ENCODE measurements at places on chromosomes 6 and 20.
A peak's percentile ranks its signal among the peaks of the same experiment; 100 is the strongest.

GRCh38 chr20:54199721-54200176 lies 8.1 kb upstream of the PFDN4 start:
- DNase-seq = peak; percentile 55

- DNase-seq = no peak
Observed at GRCh38 chr6:105204768-105205167, 25.0 kb upstream of the POPDC3 start.

DNA sequence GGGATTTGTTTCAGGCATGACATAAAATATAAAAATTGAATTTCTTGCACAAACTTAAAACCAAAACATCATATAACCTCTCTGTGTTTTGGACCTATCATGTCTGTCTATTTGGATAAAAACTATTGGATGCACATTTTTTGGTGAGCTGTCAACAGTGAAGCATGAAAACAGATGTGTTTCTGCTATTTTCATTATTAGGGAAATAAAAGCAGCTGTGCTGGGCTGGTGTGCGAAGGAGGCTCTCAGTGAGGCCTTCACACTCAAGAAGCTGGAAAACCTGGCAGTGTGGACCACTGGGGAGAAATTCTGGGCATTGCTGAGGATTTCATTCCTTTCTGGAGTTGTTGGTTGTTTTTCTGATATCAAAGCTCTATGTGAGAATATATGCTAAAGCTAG lies 395.3 kb downstream of the GJA1 start:
- DNase-seq = no peak

DNA sequence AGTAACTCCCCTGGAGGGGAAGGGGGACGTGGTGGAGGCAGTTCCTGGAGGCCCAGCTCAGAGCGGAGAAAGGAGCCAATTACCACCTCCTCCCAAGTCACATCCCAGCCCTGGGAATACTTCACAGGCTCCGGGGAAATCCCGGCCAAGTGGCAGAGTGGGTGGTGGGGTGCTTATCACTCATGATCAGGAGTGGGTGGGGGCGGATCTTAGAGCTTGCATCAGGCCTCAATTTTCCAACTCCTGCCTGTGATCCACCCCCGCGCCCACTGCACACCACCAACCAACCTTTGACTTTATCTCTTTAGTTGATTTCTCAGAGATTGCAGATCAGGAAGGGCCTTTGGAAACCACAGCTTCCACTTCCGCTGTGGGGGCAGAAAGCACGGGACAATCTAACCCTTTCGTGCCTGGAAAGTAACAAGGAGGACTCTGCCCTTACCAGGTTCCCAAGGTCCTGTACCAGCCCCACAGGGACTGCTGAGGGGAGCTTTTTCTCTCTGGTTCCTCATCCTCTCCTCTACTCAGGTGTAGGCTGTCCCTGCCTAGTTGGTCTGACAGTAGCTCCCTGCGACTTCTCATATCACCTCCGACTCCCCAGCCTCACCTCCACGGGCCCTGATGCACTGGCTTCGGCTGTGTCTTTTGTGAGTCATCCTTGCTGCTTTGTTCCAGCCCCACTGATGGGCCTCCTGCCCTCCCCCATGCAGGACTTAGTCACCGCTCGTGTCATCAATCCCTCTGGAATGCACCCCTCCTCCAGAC lies 24.9 kb upstream of the IER3 start:
- DNase-seq = peak; percentile 84

DNA sequence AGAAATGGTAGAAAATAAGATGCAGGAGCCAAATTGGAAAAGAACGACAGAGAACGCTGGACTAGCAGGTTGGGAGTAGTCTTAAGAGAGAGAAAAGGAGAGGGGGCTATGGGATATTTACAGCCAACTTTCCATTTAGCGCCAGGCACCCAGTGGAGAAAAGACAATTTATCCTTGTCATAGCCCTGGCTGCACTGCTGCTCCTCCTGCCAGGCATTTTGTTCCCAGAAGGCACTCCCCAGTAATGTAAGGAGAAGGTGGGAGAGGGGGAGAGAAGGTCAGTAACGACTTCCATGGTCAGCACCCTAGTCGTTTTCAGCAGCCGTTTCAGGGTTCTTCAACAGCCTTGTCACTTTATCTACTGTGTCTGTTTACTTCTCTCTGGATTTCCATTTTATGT lies 159.0 kb downstream of the TRMT11 start:
- no peak for DNase-seq

GRCh38 chr6:26660000-26660361 lies 435 bp upstream of the ZNF322 start:
- DNase-seq = no peak

- DNase-seq = peak; percentile 57
Observed at GRCh38 chr6:159978291-159979135, 9.6 kb downstream of the IGF2R start.

DNA sequence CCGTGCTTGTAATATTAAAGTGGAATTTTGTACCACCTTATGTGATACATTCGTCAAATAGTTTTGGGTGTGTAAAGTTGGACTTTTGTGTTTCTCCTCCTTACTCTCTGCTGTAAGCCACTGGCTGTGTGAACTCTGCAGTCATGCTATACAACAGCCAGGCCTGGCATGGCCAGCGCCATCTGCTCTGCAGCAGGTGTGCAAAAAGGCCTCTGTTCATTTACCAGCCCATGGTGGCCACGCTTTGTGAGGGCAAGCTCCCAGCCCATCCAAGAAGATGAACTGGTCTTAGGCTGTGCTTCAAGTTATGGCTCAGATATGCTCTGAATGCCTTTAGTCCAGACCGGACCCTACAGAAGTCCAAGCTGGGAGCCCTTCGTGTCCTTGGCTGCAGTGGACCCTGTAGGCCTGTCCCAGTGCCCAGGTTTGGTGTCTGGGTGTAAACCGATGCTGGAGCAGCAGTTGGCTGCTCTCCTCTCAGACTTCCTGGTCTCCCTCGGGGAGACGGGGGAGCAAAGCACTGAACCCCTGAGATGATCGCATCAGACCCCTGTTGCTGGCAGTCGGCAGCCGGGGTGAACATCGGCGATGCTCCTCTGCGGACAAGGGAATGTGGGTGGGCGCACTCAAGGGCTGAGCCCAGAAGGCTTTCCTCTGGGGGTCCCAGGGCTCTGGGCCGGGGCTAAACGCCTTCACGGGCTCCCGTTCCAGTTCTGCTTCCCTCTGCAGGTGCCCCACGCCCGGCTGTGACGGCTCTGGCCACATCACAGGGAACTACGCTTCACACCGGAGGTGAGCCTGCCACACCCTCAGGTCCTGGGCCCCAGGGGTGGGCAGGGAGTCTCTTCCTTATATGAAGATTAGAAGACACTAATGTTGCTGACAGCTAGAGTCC lies 28.6 kb upstream of the PCMTD2 start:
- DNase-seq = peak; percentile 15

DNA sequence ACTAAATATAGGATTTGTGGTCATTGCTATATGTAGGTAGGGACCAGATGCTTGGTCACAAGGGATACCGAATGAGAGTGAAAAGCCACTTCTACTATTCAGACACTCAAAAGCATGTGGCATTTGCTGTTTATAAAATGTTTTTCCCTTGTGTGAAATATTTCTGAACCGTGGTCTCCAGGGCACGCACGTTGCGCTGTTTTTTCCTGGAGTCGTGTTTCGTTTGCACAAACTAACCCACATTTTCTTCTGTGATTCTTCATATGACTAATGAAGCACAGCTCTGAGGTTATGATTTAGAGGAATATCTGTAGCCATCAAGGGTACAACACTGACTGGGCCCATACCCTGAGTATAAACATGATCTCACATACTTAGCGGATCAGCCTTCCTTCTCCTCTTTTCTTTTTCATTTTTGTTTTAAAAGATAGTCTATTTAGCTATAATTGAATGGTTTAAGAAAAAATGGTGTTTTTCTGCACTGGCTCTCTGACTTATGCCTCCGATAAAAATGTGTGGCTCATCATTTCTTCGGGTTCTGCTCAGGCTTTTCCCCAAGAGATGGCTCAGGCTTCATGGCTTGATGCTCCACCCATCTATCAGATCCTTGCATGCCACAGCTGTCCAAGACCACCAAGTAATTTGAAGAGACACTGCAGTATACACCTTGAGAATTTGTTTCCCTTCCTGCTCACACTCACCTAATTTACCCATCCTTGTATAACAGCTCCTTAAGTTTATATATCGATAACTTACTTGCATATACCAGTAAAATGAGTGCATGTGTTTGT lies 59.9 kb upstream of the HBS1L start:
- no peak for DNase-seq

- no peak for DNase-seq
Observed at GRCh38 chr6:42220807-42221206, 3.1 kb upstream of the MRPS10 start.

DNA sequence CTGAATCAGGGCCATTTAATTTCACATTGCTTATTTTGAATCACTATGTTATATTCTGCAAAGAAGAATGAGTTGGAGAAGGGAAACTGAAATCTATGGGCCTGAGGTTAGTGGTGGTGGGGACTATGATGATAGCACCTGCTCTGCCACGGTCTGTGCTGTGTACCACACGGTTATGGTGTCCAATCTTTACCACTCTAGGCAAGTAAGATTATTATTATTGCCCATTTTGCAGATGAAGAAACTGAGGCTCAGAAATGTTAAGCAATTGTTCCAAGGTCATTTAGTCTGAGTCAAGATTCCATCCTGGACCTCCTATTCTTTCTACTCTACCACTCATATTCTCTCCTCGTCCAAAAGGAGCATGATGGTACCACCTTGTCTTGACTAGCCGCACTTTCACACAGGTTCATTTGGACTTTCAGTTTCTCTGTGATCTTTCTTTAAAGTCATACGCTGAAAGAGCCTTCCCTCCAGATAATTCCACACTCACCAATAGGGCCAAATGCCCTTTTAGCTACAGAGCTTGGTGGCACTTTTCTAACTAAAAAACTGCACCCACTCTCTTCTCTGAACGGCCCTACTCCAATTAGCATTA lies 56.2 kb downstream of the GFOD1 start:
- no peak for DNase-seq

DNA sequence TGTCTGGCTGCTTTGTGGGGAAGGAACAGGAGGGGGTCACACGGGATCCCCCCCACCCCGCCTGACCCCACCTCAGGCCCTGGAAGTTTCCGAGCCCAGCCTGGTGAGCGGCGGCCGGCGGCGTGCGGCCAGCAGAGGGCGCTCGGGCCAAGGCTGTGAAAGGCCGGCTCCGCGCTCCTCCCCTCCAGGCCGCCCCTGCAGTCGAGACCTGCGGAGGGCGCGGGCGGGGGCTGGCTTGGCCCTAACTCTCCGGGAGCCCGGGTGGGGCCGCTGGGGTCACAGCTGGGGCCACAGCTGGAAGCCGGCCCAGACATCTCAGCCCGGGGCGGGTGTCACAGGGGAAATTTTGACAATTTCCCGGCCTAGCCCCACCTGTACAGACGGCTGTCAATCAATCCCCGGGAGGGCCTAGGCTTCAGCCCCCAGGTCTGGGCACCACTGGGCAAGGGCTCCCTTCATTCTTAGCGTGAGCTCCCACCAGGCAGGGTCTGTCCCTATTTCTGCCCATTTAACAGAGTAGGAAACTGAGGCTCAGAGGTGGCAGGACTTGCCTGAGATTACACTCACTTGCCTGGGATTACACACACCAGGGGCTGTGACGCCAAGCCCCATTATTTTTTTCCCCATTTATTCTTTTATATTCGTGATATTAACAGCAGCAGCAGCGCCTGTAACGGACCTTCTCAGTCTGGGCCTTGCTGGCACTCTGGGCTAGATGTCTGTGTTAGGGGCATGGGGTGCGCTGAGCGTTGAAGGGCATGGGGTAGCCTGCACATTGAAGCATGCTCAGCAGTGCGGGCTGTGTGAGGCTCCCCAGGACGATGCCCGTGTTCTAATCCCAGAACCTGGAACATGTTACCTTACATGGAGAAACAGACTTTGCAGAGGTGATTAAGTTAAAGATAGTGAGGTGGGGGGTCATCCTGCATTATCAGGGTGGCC lies 23.0 kb downstream of the ZBP1 start:
- DNase-seq = peak; percentile 64

- no peak for DNase-seq
Observed at GRCh38 chr6:10559522-10560152, 38.5 kb downstream of the GCNT2 start.

- no peak for DNase-seq
Observed at GRCh38 chr6:56977192-56977591, 22.3 kb downstream of the BEND6 start.

GRCh38 chr6:4170297-4170696 lies 34.9 kb upstream of the ECI2 start:
- no peak for DNase-seq

- peak; percentile 54 for DNase-seq
Observed at GRCh38 chr6:36360241-36361054, 23.8 kb upstream of the BNIP5 start.

GRCh38 chr6:106976270-106976669 lies 1.7 kb upstream of the CD24 start:
- no peak for DNase-seq

DNA sequence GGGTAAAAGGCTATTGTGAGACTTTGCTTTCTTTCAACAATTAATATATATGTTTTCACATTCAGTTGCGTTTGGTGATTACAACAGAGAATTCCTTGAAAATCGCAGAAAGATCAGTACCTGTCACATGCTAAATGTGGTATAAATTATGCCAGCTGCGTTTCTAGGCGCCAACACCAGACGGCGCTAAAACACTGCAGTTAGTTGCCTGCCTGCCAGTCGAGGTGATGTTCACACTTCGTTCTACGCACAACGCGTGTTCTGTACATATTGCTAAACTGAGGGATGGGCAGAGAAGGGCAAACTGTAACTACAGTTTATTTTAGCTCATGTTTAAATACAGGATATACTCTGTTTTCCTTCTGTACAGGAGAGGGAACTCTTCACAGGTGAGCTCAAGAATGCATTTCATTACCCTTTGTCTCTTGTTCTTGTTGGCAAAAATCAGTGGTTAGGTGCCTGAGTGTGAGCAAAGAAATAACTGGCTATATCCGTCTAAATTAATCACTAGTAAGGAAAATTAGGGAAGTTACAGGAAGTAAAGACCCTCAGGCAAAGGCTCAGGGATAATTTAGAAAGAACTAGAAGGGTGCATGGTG lies 100.1 kb upstream of the RGS17 start:
- DNase-seq = peak; percentile 31

DNA sequence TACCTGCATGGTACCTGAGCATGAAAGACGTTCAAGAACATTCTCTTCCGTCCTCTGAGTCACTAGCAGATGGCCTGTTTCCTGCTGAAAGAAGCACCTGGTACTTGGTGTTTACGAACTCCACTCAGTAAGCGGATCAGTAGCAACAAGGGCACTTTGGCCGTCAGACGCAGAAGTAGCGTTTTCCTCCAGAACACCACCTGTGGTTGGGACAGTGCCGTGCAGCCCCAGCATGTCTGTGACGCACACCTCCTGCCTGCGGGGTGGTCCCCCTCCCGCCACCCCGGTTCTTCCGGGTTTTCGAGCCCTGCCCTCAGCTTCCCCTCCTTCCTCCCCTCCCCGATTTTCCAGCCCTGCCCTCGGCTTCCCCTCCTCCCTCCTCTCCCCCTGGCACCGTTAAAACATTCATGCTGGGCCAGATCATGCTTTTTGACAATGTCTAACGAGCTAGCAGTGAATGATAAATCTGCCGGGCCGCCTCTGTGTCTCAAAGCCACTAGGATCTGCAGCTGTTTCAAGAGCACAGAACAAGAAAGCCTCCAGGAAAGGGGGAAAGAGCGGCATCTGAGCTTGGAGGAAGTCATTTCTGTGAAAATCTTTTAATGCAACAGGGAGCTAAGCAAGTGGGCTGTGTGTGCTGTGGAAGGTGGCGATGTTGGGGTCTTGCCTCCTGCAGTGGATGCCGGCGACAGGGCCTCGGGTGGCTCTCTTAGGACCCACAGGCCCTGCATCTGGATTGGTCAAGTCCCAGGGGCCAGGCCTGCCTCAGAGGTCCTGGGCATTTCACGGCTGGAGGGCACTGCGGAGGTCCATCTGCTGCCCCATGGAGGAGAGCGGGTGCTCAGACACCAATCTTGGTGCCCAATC lies 207.9 kb downstream of the ERMARD start:
- DNase-seq = peak; percentile 52

Data from T-helper 2 cell (primary cell).